ENCODE measurements at places on chromosomes 4 and X. TPM values are rescaled to one million over a fixed set of nuclear protein-coding genes. Genes with fewer than 3 reads are reported as not detected.

TMEM128 gene
- total RNA-seq, result 10.0 TPM

SYTL5 gene
- total RNA-seq, result not detected

P2RY4 gene
- not detected for total RNA-seq

GLRA3 gene
- total RNA-seq, result not detected

PCSK1N gene
- not detected for total RNA-seq

RHOH gene
- 0.54 TPM for total RNA-seq

MAGEA6 gene
- total RNA-seq, result not detected

ZNF185 gene
- 1.9 TPM for total RNA-seq

XAGE2 gene
- total RNA-seq, result not detected

TMPRSS11B gene
- total RNA-seq, result not detected

CT83 gene
- total RNA-seq, result not detected

PRRG3 gene
- 3.4 TPM for total RNA-seq

THAP9 gene
- 5.5 TPM for total RNA-seq

DNA sequence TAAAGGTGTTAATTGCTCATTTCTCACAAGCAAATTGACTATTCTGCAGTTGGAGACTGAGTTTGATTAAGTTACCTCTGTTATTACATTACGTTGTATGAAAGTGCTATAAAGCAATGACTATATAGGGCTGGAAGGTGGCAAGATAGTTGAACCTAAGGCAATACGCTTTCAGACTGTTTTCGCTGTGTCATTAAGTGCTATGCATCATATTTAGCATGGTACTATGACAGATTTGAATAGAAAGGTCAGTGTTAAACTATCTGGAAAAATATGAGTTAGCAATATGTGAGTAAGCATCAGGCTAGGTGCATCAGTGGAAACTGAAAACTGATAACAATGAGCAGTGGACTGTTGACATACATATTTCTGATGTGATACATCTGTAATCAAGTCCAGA is 206.0 kb upstream of the ARHGAP24 start:
- DNase-seq, result no peak

DNA sequence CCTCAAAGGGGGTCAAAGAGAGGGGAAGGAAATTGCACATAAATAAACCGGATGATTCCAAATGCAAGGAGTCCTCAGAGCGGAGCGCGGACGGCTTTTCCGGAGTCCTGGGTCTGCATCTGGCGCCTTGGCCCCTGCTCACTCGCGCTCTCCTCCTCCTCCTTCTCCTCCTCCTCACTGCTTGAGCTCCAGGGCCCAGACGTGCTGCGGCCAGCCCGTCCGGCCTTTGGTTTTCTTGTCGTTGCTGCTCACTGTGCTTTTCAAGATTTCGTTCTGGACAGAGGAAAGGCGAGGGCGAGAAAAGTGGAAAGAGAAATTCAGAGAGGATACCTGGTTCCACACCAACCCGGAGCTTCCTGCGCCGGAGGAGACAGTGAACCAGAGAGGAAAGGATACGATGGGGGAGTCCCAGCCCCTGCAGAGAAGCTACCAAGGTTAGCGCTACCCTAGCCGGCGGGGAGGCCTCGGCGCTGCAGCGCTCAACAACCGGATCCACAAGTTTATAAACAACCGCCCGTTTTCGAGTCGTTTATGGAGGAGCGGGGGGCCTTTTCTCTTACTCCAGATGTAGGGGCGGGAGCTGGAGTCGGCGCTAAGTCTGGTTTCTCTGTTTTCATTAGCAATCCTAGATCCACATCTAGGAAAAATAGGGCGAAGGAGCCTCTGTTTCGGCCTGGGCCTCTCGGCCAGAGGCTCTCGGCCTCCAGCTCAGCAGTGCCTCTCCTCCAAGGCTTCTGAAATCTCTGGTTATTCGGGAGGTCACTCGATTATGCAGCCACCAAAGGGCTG is 2.7 kb downstream of the HAND2 start:
- DNase-seq, result peak; percentile 68

DNA sequence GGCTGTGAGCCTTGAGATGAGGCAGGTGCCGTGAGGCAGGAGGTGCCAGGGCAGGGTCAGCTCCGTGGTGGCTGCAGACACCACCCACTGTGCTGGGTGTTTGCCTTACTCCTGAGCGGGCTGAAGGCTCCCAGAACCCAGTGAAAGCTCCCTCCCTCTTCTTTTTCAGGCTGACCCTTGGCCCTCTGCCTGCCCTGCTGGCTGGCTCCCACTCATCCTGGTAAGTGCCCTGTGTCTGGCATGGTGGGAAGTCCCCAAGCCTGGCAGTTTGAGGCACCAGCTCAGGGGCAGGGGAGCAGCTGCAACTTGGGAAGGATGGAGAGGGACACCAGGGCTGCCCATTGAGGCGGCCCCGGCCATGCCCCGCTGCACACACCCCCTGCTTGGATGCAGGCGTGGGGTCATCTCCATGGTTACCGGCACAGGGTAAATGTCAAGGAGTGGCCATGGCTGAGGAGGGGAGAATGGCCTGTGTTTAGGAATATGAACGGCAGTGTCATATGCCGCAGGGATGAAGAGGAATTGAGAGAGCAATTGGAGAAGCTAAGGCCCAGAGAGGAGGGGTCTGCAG is 16.8 kb downstream of the SH3BP2 start:
- no peak for DNase-seq

DNA sequence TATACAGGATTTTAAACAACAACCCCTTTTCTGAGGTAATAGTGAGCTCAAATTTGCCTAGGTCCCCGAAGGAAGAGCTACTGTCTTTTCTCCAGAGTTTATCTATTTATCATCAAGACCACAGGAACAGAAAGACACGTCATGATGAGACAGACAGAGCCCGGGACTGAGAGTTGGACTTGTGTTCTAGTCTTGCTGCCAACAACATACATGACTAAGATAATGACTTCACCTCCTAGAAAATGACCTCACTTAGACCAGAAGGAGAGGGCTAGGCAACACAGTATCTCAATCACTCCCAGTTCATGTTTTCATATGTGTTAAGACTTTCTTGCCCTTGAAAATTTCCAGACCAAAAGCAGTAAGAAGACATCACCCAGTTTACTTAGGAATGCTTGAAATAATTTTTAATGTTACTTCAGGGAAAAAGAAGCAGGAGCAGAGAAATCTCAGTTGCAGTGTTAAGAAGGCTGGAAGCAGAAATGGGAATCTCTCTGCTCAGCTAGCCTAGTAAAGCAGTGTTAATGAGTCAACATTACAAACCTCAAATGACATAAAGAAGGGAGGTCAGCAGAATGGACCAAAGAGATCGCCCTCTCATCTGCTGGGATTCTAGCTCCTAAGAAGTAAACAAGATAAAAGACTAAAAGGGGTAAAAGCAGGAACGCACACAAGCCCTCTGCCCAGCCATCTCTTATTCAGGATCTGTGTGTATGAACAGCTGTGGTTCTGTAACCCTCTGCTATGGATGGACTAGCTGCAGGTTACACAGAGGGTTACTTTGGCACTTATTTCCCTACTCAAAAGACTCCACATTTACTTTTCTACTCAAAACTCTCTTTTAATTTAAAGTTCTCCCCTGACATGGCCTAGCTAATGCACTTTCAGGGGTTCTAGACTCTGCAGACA is 24.8 kb downstream of the PDGFC start:
- no peak for DNase-seq

DNA sequence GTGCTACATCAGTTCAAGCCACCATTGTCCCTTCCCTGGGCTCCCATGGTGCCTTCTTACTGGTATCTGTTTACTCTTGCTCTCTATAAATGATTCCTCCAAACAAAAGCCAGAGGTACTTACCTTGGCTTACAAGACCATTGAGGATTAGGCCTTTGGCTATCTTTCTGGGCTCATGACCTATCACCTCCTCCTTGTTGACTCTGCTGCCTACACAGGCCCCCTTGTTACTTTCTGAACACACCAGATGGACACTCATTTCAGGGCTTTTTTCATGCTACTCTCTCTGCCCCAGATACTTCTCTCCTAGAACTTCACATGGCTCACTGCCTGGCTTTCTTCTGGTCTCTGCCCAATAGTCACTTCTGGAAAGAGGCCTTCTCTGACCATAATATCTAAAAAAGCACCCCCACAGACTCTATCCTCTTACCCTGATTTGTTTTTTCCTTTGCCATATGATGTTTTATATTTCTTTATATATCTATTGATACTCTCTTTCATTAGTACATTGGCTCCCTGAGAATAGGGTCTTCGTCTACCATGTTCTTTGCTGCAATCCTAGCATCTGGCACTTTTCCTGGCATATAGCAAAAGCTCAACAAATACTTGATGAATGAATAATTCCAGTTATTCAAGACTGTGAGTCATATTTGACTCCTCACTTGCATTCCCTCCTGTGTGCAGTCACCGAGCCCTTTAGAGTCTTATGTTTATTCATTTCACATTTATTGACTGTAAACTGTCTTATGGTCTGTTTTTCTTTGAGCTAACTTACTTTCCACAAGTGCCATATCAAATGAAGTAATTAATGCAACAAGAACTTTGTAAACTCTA is 27.1 kb upstream of the TAPT1 start:
- DNase-seq, result no peak

DNA sequence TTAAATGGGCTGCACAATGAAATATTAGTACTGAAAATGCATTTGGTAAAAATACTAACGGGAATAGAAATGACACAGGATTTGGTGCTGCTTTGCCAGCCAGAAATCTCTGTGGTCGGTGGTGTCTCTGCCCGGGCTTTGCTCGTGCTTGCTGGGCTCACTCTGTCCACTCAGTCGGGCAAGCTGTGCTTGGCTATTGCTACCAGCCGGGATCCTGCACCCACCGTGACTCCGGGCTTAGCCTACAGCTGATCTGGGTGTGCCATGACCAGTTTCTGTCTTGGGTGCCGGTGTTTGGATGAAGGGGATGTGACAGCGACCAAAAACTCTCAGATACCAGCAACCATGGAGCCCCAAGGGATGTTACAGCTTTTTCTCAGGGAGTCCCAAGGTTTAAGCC is 487.7 kb downstream of the TECRL start:
- DNase-seq, result no peak

GRCh38 chrX:108833993-108834392 is 97.6 kb upstream of the IRS4 start:
- DNase-seq, result no peak

- DNase-seq, result no peak
These were observed 32.1 kb upstream of the HDAC8 start for GRCh38 chrX:72604705-72605104.

GRCh38 chrX:9707306-9708033 is 58.2 kb downstream of the GPR143 start:
- no peak for DNase-seq

GRCh38 chr4:82721819-82722423 is 76.7 kb downstream of the SCD5 start:
- DNase-seq, result no peak

DNA sequence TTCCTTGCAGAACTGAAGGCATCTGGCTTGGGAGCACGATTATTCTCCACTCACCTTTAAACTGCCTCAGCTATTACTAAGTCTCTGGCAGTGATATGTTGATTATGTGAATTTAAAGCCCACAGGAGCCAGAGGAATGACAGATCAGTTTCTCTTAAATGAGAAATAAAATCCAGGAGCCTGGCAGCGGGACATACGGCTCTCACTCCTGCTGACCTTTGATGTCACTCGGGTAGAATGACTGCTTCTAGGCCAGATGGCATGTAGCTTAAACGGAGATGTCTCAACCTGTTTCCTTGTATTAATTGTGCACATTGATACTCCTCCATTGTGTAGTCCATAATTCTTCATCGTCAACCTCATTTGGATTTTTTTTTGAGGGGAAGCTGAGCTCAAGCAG is 4.0 kb upstream of the CBLL2 start:
- no peak for DNase-seq

GRCh38 chrX:130715299-130715698 is 187.7 kb downstream of the ENOX2 start:
- DNase-seq, result no peak

- no peak for DNase-seq
These were observed 83.3 kb upstream of the AMELX start for GRCh38 chrX:11209798-11210414.

- DNase-seq, result no peak
These were observed 728 bp downstream of the UBA6 start for GRCh38 chr4:67700116-67700737.

- no peak for DNase-seq
These were observed 755.8 kb downstream of the RPA4 start for GRCh38 chrX:97639526-97639925.

DNA sequence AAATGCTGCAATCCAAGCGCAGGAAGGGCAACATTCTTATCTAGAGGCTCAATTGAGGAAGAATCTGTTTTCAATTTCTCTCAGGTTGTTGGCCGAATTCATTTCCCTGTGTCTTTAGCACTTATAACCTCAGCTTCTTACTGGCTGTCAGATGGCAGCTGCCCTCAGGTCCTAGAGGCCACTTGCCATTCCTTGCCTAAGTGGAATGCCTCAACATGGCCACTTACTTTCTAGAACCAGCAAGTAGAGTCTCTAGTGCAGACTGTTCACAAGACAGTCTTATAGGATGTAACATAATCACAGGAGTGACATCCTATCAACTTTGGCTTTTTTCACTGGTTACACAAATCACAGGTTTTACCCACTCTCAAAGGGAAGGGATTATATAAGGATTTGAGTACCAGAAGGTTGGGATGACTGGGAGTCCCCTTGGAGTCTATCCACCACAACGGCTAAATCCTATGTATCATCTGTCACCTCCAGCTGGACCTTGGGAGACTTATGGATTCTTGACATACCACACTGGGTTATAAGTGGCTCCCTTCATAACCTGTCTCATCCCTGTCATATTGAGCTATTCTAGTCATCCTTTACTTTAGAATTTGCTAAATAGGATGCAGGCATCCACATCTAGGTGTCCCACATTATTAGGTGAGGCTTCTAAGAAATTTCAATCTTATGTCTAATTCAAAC is 297.9 kb upstream of the CTSO start:
- DNase-seq, result no peak

- DNase-seq, result no peak
These were observed 389.1 kb downstream of the NKX6-1 start for GRCh38 chr4:84110040-84110439.

GRCh38 chr4:8128100-8128856 is 30.3 kb downstream of the ABLIM2 start:
- DNase-seq, result peak; percentile 22

DNA sequence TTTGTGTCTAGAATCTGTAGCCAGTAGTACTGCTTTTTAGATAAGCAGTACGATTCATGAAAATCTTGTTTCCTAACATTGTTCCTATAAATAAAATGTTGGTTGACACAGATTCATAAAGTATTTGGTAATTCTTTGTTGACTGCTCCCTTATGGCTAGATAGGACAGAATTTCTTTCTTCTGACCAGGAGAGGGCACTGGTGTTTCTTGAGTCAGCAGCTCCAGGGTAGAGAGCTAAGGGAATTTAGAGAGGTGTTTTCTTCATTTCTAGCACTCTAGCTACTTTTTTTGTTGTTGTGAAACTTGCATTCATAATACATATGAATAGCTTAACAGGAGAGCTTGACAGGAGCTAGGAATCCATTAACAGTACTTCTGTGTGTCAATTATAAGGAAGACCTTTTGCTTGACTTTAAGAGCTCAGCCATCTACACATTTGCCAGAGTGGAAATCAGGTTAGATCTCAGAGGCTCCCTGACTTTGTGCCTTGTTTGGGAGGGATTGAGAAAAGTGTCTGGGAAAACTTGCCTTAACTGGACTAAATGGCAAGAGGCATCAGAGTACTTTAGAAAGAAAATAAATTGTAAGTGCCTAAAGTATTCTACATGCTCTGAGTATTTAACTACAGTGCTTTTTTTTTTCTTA is 756.1 kb downstream of the SH3BGRL start:
- DNase-seq, result no peak

Data from Right ventricle myocardium inferior (tissue), 1 donor.